Memory B cell (primary cell): ENCODE measurements at places on chromosomes 4 and X.

DNA sequence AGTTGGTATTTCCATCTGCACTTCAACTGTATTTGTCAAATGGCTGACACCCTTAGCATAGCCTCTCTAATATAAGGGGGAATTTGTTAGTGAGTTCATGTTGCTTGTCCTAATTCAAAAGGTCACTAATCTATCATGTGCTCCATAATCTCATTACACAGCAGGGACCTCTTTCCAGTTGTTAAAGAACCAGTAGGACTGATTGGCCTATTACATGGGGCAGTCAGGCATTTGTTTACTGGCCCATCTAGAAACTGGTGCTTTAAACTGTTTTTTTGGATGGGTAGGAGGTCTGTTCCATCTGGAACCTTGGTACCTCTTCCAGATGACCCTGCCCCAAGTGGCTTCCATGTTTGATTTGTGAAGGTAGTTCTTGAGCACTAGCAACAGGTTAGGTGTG lies 11.4 kb downstream of the ANK2 start:
- no peak for DNase-seq

- no peak for DNase-seq
Observed at GRCh38 chr4:145639186-145639698, 20.1 kb downstream of the MMAA start.

GRCh38 chr4:109559625-109559982 lies 442 bp upstream of the MCUB start:
- DNase-seq = no peak

GRCh38 chrX:8632924-8633323 lies 99.0 kb downstream of the ANOS1 start:
- no peak for DNase-seq

DNA sequence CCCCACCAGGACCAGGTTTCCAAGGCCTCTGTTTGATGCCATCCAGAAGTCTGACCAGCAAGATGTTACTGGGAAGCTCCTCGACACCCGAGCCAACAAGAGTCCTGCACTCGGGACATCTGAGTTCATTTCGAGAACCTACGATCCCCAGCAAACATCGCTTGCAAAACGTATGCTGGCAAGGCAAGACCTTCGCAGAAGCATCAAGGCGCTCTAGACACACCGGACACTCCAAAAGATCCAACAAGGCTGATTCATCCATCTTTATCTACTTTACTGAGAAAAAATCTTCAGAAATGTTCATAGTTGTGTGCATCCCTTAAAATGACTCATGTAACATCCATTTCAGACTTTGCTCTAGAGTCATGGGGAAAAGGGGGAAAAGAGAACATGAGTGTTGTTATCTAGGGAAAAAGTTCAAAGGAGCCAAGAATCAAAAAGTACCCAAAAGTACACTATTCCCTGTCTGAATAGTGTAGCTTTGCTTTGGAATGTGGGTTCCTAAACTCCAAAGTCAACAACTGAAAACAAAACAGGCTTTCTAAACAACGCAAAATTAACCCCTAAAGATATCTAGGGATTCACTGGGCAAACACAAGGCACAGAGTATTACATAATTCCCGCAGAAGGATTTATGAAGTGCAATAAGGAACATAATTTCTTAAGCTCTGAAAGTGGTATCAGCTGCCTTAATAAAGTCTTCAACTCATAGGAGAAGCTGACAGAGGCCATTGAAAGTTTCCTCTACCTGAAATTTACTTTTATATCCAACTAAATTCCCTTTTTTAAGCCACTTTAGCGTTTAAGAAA lies 1.6 kb downstream of the SH3RF1 start:
- DNase-seq = no peak

GRCh38 chr4:30429813-30430761 lies 290.1 kb upstream of the PCDH7 start:
- no peak for DNase-seq

GRCh38 chr4:74967324-74967723 lies 34.4 kb downstream of the PARM1 start:
- no peak for DNase-seq

DNA sequence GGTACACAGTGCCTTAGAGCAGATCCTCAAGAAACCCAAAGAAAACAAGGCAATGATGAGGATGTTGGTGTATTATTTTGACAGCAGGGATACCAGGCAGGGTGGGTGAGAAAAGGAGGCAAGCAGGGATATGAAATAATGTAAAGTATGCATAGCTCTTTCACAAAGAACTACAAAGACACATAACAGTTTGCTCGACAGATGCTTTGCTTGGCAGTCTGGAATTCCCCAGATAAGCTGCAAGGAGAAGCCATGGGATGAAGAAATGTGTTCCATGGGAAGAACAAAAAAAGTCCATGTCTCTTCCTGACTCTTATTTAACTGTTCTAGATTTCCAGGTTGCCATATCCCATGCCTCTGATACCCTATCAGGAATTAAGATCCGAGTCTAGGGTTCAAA lies 75.4 kb downstream of the FAM13A start:
- no peak for DNase-seq

GRCh38 chr4:148444296-148445070 lies 2.3 kb upstream of the NR3C2 start:
- DNase-seq = peak; percentile 58

DNA sequence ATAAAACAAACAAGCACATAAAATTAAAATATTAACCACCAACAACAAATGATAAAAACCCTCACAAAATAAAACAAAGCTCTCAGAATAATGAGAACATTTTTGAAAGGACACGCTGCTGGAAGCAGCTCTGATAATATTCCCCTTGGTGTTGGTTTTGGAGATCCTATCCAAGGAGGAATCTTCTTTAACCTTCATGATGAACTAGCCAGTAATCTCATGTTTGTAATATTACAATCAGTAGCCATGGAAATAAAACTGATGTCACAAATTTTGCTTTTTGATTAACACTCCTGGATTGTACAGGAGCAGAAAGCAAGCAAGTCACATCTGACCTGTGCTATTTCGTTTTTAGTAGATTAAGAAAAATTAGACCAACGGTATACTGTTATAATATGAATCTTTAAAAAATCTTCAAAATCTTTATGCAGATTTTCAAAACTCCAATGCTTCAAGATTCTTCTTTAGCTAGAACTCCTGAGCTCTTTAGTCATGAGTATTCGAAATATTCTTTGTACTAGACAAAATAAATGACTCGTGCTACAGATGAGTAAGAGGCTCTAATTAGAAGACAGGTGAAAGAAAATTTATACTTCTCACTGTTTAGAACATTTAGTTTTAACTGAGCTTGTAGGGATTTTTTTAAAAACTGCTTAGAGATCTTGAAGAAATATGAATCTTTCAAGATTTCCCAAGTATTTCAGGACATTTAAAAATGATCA lies 154.1 kb downstream of the RASL11B start:
- no peak for DNase-seq

GRCh38 chrX:31233941-31234496 lies 162.2 kb upstream of the FTHL17 start:
- DNase-seq = no peak

DNA sequence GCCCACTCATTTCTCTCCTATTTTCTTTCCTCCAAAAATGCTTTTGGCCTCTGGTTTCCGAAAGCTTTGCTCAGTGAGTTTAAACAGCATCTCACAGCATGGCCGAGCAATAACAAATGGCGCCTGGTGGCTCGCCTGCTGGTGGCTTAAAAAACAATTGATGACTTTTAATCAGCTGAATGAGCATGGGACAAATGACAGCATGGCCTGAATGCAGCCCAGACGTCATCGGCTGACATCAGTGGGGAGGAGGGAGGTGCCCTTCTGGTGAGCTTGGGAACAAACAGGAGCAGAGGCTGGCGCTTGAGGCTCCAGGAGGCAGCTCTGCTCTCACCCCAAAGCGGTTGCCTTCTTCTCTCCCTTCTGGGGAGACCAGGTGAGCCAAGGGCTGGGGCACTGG lies 286.4 kb downstream of the BCOR start:
- no peak for DNase-seq

GRCh38 chrX:20388594-20388993 lies 121.9 kb upstream of the RPS6KA3 start:
- DNase-seq = no peak

GRCh38 chr4:165331823-165332222 lies 4.4 kb downstream of the MSMO1 start:
- DNase-seq = no peak

GRCh38 chr4:145497199-145498149 lies 15.8 kb downstream of the SMAD1 start:
- no peak for DNase-seq

- DNase-seq = peak; percentile 15
Observed at GRCh38 chr4:113837397-113837796, 75.9 kb upstream of the CAMK2D start.

- no peak for DNase-seq
Observed at GRCh38 chr4:38145741-38146140, 185.5 kb downstream of the PTTG2 start.

DNA sequence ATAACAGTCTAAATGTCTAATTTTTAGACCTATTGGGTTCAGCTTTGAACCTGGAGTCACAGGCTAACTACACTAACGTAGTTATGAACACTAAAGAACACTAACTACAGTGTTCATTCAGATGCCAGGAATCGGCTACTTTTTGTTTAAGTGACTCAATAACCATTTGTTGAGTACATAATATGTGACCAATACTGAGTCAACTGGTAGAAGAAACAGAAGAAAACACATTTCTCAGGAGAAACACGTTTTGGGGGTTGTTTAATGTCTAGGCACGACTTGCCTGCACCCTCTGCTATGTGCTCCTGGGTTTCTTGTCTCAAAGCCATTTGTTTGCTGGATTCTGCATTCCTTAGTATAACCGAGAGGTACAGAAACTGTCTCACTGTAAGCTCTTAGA lies 18.6 kb upstream of the CLNK start:
- DNase-seq = no peak

- no peak for DNase-seq
Observed at GRCh38 chr4:114563536-114564315, 34.9 kb upstream of the UGT8 start.

GRCh38 chr4:158211222-158211621 lies 936 bp downstream of the TMEM144 start:
- DNase-seq = no peak

- DNase-seq = no peak
Observed at GRCh38 chr4:122777846-122778673, 45.6 kb downstream of the BBS12 start.

- DNase-seq = no peak
Observed at GRCh38 chrX:136636121-136636520, 11.8 kb upstream of the CD40LG start.

DNA sequence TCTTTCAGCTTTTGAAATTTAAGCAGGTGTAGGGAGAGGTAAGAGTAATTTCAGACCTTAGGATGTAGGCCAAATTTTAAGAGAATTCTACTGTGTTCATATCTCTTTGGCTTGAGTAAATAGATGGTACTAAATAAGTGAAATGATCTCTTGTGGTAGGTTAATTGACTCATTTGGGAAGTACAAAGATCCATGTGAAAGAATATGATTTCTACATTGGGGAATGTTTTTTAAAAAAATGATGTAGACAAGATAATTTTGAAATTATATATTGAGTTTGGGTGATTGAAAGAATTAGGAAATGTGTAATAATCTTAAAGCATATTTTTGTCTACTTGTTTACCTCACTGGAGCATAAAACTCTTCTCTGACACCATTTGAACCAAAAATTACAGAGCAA lies 35.6 kb downstream of the RAPGEF2 start:
- DNase-seq = no peak

GRCh38 chr4:101793397-101793796 lies 2.9 kb downstream of the BANK1 start:
- DNase-seq = no peak

DNA sequence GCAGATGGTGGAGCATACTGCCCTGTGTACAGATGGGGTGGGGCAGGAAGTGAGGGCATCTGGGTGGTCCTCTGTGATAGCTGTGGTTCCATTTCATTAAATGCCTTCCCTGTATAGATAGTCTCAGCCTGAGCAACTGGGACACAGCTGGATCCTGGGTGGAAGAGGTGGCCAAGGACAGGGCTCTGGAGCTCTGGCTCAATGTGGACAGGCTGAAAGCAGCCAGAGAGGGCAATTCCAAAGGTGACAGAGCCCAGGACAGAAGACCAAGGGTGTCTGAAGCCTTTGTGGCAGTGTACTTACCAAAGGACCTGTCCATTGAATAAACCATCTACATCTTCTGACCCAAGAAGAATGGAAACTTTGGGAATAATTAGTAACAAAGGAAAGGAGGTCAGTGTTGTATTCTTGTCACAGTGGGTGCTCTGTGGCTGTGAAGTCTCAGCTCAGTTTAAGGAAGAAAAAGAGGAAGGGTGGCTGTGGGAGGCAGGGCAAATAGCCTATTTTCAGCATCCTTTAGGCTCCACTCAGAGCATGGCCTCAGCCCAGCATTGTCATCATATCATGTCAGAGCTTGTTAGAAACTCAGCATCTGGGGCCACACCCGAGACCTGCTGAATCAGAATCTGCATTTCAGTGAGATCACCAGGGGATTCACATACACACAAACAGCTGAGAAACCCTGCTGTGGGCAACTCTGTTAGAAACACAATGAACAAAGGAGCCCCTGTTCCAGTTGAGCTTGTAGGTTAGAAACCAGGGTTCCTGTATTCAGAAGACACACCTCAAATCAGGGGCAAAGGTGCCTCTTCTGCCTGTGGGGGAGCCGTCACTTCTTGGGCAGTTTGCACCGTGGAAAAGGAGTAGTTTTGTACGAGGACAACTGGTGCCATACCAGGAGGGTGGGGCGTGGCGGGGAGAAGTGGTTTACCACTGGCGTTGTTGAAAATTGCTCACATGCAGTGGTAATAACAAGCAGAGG lies 168.6 kb downstream of the PTTG2 start:
- no peak for DNase-seq

DNA sequence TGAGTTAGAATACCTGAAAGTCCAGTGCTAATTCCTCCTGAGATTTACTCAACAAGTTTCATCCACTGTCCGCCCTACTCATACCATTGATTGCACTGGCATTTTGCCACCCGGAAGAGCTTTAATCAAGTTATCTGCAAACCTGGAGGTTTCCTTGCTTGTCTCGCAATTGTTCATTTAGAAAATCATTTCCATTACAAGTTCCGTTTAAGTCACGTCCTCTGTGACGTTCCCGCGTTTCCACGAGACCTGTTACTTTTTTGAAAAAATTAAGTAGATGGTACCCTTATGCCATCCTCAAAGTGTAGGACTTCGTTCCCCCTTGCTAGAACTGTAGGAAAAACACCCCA lies 761 bp upstream of the FRYL start:
- DNase-seq = no peak

DNA sequence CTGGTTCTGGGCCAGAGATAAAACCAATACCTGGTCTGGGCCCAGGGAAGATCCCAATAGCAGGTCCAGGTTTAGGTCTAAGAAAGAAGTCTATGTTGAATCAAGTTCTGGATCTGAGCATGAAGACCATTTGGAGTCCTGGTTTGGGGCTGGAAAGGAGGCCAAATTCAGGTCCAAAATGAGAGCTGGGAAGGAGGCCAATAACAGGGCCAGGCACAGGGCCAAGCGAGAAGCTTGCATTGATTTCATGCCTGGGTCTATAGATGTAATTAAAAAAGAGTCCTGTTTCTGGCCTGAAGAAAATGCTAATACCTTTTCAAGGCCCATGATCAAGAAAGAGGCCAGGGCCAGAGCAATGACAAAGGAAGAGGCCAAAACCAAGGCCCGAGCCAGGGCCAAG lies 3.4 kb downstream of the GPRASP1 start:
- no peak for DNase-seq
